ENCODE measurements at places on chromosomes 11 and 22.

DNA sequence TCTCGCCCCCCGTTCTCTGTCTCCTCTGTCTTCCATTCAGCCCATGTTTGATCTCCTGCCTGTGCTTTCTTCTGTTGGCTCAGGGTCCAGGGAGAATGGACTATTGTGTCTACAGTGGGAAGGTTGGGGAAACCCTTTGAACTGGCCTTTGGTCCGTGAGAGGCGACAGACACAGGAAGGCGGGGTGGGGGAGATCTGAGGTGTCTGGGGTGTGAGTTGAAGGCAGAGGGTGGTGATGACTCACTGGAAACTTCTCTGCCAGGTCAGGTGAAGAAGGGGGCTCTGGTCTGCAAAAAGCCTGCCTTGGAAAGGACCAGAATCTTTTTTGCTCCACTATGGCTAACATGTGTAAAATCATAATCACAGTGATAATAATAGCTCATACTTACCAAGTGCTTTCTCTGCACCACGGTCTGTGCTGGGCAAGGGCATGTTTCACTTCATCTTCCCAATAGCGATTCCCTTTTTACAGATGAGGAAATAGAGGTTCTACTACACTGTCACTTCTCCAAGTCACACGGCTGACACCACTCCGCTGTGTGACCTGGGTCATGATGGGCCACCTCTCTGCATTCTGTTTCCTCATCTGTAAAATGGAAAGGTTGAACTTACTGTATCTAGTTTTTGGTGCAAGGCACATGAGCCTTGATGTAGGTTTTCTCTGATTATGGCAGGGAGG, 99.8 kb upstream of the ALX4 start:
- DNase-seq: no peak

DNA sequence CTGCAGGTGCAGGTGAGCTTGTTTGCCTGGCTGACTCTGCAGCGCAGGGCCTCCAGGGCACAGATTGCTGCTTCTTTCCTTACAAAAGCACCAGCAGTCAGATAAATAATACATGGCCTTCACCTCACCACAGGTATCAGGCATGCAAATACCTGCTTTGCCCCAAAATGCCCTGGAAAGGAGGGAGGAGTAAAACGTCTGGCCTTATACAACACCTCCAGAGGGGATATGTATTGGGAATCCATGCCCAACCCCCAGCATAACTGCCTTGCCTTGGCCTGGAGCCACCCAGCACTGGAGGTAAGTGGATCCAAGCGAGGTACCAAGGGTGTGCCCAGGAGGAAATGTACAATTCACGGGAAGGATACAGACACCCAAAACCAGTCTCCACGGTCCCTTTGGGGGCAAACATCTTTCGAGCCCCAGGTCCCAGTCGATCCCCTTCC, 860 bp downstream of the TMEM184B start:
- no peak for DNase-seq

DNA sequence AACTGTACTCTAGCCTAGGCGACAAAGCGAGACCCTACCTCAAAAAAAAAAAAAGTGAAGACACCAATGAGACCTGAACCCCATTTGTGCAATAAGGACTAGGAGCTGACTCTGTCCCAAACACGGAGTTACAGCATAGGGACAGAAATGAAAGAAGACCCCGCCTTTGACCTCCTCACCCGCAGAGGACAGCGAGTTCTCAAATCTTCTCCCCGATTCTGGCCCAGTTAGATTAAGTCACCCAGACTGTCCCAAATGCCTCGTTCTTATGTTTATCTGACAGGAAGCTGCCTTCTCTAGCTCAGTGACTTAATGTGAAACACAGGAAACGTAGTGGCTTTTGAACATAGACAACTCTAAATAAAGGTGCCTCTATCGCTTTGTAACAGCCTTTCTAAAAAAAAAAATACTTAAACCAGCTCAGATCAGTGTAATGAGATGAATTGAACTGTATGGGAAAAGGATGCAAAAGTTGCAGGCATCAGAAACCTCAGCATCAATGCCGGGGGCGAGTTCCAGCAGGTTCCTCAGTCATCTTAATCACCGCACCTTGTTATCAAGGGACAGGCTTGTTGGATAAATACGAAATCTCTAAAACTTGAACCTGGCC, 10.6 kb downstream of the MYH9 start:
- no peak for DNase-seq

DNA sequence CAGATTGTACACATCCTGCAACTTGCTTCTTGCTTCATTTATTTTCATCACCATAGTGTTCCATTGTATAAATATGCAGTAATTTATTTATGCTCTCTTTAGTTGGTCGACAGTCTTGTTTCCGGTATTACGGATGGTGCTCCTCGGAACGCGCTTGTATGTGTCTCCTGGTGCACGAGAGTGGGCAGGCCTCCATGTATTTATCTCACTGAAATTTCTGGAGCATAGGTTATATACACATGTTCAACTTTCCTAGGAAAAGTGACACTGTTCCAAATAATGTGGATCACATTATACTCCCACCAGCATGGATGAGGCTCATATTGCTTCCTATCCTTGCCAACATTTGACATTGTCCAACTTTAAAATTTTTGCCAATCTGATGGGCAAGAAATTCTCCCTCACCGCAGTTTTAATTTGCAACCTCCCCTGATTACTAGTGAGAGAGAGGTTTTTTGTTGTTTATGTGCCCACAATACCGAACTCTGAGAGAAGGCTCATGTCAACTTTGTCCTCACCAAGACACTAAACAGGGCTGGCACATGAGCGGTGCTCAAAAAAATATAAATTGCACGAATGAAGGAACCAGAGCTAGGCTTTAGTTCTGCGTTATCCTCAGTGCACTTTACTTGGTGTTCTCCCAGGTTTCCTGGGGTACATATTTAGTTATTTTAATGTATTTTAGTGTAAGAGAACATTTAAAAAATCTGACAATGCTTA, 3.8 kb downstream of the CSNK2A3 start:
- no peak for DNase-seq

DNA sequence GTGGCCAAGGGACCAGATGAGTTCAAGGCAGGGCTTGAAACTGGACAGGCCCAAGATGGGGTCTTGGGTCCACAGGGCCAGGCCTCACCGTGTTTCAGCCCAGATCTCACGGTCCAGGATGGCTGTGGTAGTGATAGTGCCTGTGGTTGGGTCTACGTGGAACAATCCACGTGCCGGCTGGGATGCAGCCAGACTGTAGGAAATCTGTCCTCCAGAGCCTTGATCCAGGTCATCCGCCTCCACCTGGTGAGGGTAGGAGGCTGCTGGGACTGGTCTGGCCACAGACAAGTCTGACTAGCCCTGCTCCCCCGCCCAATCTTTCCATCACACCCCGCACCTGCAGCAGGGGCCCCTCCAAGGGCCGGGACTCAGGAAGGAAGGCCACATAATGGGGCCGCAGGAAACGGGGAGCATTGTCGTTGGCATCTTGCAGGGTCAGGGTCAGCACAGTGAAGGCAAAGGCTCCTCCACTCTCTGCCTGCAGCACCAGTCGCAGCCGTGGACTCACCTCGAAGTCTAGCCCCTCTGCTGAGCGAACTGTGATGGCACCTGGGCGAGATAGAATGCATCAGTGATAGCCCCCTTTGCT, 6.7 kb upstream of the TPP1 start:
- no peak for DNase-seq

GRCh38 chr11:2207212-2207611, 35.6 kb upstream of the TH start:
- no peak for DNase-seq

GRCh38 chr11:69636512-69637197, 4.3 kb upstream of the CCND1 start:
- DNase-seq: no peak

GRCh38 chr11:28631148-28631547, 523.0 kb downstream of the METTL15 start:
- DNase-seq: no peak

DNA sequence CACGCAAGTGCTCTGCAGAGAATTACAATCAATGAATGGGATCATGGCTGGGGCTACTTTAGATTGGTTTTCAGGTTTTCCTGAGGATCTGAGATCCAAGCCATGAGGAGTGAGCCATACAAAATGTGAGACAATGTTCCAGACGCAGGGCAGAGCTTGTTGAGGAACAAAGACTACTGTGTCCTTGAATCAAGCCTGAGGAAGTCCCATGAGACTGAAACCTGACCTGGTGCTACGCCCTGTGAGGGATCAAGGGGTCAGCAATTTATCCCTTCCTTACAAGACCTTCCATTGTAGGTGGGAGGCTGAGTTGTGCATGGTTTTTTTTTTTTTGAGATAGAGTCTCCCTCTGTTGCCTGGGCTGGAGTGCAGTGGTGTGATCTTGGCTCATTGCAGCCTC, 2.1 kb downstream of the INCENP start:
- DNase-seq: no peak

- no peak for DNase-seq
Observed at GRCh38 chr11:37613031-37613430, 1015.0 kb upstream of the RAG2 start.

DNA sequence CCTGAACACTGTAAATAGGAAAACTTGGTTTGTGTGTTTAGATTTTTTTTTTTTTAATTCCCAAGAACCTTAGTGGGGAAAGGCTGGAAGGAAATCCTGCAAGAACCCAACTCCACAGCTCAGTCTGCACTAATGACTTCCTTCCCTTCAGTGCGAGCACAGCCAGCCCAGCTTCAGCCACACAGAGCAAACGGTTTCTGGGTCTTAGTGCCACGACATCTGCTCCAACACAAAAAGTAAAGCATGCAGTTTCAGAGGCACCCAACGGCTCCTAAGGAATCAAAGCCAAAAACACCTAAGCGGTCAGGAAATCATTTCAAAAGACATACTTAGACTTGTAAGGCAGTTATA, 236.1 kb downstream of the TTC28 start:
- DNase-seq: no peak

GRCh38 chr11:32436751-32437494, 1.6 kb upstream of the WT1 start:
- no peak for DNase-seq

DNA sequence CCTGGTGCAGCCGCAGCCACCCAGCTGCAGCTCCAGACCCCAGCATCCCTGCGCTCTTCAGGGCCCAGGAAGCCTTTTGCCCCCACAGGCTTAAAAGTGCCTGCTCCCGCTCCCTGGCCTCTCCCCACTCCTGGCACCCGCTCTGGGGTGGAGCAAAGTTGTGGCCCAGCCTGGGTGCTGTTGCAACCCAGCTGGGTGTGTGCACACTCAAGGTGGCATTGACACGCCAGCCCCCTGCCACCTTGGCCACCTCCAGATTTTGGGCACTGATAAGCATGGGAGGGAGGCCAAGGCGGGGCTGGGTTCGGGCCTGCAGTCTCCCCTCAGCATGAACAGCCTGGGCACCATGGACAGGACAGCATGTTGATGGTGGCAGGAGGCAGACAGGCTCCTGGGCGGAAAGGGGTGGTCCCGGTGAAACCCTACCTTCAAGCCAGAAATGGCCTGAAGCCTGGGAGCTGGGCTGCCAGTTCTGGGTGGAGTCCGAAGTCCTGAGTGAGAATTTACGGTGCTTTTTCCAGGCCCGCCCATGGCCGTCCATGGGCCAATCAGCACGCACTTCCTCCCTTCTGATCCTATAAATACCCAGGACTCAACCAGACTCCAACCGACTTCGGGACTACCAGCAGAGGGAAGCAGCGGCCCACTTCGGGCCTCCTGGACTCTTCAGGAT, 23.6 kb upstream of the RNASEH2C start:
- no peak for DNase-seq

All from stimulated activated CD8-positive, alpha-beta memory T cell treated with anti-CD3 and anti-CD28 coated beads, Interleukin-7, amount 100 ng/mL, for 4 hours (primary cell).